ENCODE measurements at places on chromosomes 12 and 14.

DNA sequence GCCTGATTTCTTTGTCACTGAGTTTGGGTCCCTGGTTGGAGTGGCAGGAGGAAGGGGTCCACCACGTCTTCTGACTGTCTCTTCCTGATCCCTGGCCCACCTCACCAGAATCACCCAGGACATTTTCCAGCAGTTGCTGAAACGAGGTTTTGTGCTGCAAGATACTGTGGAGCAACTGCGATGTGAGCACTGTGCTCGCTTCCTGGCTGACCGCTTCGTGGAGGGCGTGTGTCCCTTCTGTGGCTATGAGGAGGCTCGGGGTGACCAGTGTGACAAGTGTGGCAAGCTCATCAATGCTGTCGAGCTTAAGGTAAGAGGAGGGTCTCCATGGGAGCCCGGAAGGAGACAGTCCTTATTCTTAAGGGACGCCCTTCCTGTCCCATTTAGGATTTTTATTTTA is 12.3 kb downstream of the MARS1 start:
- DNase-seq: no peak

DNA sequence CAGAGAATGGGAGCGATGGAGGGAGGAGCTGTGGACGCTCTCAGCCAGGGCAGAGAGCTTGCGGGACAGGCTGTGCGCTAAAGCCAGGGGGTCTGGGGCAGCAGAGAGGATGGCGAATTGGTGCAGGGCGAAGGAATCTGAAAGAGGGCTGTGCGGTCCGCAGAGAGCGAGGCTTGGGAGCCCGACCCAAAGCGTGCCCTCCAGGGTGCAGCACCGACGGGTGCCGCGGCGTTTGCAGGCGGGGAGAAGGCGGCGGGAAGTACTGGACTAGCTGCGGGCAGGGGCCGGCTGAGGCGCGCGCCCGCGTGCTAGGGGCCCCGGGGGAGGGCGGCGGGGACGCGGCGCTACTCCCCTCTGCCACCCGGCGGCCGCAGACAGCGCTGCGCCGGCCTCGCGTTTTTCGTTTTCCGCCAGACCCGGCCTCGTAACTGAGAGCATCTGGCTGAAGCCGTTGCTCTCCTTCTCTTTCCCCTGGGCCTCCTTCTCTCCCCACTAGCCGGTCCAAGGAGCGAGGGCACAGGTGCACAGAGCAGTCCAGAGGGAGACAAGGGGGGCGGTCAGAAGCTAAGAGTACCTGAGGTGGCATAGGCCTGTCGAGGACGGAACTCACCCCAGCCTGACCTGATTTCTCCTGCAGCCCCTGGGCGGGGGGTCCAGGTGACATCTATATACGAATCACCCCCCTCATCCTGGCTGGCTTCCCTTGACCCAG is 24.9 kb downstream of the SLC6A12 start:
- DNase-seq: peak; percentile 39

DNA sequence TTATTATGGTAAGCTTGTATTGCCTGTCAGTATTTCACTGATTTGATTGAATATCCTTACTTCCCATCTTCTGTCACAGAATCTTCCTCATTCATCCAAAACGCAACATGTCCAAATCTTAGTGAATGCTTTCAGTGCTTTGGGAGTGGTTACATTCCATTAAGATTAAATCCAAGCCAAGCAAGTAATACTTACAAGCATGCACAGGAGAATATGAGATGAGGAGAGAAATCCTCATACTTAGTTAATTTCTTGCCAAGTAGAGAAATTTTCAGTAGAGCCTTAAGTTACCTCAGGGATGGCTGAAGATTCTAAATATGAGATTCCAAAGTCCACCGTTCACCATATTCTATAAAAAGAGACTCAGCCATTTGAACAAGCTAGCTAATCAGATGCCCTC is 316.0 kb downstream of the RAD51B start:
- no peak for DNase-seq

DNA sequence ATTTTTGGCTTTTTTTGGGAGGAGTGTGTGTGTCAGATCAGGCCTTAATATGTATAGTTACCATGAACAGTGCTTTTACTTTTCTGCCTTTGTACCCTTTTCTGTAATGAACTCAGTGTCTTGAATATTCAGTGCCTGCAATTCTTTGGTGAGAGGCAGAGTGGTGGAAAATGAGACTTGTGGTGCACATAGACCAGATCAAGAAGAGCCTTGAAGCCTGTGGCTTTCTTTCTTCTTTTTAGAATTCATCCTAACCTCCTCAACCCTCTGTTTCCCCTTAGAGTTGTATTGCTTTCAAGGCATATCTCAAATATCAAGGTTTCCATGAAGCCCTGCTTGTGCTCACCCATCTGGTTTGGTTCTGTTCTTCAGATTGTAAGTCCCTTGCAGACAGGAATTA is 2.6 kb downstream of the YLPM1 start:
- no peak for DNase-seq

DNA sequence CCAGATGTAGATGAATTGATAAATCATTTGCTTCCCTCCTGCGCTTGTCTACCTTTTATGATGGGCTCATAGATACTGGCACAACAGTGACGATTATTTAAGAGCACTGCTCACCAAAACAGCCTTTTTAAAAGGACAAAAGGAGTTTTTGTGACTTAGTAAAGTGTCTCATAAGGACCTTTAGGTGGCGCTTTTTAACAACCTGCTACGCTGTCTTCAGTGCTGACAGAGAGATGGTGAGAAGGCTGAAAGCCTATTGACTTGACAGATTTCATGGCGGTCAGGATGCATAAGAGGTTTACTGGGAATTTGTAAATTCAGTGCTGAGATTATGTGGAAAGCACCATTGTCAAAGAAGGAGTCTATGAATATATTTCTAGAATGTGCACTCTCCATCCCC is 87.6 kb downstream of the SLC15A5 start:
- no peak for DNase-seq

Measured in fibroblast of mammary gland (primary cell).